ENCODE measurements at places on chromosomes 12 and 14. TPM values are rescaled to one million over a fixed set of nuclear protein-coding genes. Genes with fewer than 3 reads are reported as not detected.

- no peak for DNase-seq
- no peak overlapping the region for H3K4me3 ChIP-seq
- H3K36me3 ChIP-seq = peaks cover 1% of the 10 kb centered on the region
- H3K4me1 ChIP-seq = no peaks in the 10 kb centered on the region
- H3K27me3 ChIP-seq = no peaks in the 10 kb centered on the region
Observed at GRCh38 chr12:27199638-27200300, 44.3 kb upstream of the STK38L start.

DNA sequence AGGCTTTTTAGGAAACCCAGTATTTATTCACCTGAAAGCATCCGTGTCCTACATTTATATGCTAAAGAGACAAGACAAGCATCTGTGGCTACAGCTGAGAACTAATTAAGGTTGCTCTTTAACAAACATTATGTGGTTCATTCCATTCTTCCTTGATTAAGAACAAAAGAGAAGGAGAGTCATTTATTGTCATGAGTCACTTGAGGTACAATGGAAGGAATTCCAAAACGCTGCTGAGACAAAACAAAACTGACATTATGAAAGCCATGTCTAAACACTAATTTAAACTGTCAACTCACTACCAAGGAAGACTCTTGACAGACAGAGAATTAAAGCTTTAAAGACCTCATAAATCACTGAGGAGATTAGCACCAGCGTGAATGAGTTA lies 214.4 kb downstream of the BMP4 start:
- no peaks in the 10 kb centered on the region for H3K4me1 ChIP-seq
- no peaks in the 10 kb centered on the region for H3K36me3 ChIP-seq
- no peak for DNase-seq
- no peak overlapping the region for H3K27ac ChIP-seq
- no peaks in the 10 kb centered on the region for H3K27me3 ChIP-seq

The ZNF384 gene
- 79.5 TPM for total RNA-seq

The SIRT4 gene
- total RNA-seq = 2.6 TPM

Data from activated naive CD8-positive, alpha-beta T cell treated with anti-CD3 and anti-CD28 coated beads, Interleukin-2, amount 10 ng/mL, durations not matched to agents 7 days and 5 days (primary cell).